ENCODE measurements at places on chromosomes 13 and 19.
A peak's percentile ranks its signal among the peaks of the same experiment; 100 is the strongest.

DNA sequence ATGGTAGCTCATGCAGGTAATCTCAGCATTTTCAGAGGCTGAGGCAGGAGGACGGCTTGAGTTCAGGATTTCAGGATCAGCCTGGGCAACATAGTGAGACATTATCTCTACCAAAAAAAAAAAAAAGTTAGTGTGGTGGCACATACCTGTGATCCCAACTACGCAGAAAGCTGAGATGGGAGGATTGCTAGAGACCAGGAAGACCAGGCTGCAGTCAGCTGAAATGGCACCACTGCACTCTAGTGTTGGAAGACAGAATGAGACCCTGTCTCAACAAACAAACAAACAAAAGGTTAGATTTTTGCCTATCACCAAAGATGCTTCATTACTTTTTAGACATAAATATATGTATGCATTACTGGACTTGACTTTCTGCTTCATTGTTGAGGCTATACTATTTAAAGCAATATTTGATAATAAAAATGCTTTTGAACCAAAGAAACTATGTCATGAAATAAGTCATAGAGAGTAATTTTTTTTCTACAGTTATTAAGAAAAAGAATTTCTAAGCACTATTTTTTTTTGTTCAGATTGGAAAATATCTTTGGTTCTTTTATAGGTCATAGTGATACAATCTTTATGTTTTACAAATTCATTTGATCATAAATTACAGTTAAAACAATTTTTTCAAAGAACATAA, 1180.1 kb upstream of the ATXN8OS start:
- DNase-seq: peak; percentile 44

- no peak for DNase-seq
Observed at GRCh38 chr13:98651744-98652143, 74.8 kb upstream of the STK24 start.

DNA sequence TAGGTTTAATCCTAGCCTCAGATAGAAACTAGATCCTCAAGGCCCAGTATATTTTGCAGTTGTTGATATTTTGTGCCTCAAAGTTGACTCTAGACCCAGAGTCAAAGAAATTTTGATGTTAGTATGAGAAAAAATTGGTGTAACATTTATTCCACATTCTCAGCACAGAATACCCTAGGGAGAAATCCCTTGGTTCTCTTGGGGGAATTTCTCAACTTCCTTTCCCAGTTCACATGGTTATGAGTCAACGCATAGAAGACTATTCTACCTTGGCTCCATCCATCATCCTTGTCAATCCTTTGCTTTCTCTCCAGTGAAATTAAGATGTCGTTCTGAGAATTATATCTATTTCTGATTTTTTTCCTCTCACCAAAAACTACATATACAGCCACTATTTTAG, 145.3 kb downstream of the POSTN start:
- no peak for DNase-seq

DNA sequence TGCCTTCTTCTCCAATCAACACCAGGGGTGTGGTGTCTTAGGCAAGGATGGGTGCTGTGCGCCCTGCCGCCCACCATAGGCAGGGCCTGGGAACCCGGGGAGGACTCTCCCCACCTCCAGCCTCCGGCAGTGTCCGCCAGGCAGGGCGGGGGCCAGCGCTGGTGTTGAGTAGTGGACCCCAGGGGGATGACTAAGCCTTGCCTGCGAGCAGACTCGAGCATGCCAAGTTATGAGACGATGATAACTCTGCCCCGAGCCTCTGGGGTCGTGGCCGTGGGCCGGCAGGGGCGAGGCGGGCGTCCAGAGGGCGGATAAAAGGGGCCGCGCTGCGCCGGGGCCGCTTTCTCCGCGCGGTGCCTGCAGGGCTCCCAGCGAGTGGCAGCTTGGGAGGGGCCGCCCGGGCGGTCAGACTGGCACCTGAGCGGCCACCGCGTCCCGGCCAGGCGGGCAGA, at the start of gene MEDAG:
MEDAG (plus strand) TSS at position 340 of the 452 bp plus-strand sequence. CDS start 245 bp downstream, outside the sequence.
- DNase-seq: peak; percentile 78

DNA sequence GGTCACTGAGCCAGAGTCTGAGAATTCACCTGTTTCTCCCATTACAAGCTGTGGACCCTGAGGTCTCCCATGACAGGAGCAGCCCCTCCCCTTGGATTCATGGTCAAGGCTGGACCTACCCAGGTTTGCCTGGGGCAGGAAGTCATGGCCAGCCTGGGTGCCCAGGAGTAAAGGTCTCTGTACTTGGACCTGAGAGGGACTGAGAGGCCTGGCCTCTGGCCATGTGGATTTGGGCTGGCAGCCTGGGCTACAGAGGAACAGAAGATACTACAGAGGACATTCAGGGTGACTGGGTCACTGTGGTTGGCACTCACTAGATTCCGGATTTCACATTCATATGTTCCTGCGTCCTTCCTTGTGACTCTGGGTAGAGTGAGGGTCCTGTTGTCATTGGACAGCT, 31.5 kb upstream of the CEACAM8 start:
- no peak for DNase-seq

DNA sequence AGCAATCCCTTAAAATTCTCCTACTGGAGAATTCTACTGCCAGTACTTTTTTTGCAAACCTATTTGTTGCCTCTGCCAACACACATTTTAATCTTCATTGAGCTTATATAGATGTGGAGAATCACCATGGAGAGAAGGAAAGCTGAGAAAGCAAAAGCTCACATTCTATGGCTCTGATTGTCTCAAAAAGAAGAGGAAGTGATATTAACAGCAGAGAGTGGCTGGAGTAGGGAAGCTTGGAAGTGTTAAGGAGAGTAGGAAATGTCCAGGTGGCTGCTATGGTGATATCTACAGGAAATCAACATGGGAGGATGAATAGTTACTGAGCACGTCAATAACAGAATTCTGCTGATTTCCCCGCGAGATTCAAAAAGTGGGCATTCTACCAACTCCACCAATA, 78.8 kb upstream of the TDRD3 start:
- no peak for DNase-seq

- peak; percentile 35 for DNase-seq
Observed at GRCh38 chr13:72166102-72166650, 299.2 kb upstream of the DACH1 start.

GRCh38 chr19:40422748-40423566, 2.8 kb downstream of the SERTAD1 start:
- DNase-seq: no peak

DNA sequence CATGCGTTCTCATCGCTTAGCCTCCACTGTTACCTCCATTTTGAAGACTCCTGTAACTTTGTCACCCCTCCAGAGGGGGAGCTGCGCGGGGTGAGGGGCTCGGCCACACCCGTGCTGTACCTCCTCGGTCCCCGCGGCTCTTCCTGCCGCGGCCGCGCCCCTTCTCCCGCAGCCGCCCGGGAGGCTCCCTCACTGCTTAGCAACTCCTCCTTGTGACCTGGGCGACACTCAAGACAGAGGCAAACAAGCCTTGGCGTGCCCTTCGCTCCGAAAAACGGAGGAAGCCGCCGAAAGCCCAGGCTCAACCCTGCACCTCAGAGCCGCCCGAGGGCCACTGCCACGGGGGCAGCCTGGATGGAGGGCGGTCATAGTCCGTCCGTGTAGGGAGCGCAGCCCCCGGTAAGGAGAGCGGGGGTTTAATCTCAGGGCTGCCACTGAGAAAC, 494.3 kb downstream of the FOXO1 start:
- DNase-seq: no peak

- no peak for DNase-seq
Observed at GRCh38 chr13:85469320-85469719, 329.9 kb downstream of the SLITRK6 start.

DNA sequence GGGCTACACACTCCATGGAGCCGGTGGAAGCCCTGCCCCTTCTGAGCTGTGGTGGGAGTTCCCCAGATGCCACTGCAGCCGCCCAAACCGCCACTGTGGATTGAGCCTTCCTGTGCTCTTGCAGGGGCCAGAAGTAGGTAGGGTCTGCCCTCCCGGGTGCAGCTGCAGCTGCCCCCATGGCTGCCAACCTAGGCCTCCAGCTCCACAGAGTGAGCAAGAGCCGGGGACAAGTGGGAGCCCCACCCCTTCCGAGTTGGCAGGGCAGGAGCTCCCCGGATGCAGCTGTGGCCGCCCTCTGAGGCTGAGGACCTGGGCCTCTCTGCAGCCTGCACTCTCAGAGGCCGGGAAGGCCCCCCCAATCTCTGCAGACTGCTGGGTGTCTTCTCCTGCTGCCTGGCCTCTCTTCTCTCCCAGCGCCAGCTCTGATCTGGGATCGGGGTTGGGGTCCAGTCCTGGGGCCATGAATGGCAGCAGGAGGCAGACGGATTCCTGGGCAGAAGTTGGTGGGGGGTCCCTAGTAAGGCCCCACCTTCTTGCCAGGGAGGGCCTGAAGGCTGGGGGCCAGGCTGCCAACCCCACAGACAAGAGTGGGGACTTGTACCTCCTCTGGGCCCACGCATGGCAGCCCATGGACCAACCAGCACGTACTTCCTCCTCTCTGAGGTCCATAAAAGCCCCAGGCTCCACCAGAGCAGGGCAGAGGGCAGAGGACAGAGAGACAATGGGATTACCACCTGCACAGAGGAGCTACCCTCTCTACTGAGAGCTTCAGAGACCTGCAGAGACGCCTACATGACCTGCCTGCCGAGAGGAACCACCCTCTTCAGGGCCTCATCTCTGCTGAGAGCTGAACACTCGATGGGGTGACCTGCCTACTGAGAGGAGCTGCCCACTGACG, 28.9 kb downstream of the AP2S1 start:
- no peak for DNase-seq

DNA sequence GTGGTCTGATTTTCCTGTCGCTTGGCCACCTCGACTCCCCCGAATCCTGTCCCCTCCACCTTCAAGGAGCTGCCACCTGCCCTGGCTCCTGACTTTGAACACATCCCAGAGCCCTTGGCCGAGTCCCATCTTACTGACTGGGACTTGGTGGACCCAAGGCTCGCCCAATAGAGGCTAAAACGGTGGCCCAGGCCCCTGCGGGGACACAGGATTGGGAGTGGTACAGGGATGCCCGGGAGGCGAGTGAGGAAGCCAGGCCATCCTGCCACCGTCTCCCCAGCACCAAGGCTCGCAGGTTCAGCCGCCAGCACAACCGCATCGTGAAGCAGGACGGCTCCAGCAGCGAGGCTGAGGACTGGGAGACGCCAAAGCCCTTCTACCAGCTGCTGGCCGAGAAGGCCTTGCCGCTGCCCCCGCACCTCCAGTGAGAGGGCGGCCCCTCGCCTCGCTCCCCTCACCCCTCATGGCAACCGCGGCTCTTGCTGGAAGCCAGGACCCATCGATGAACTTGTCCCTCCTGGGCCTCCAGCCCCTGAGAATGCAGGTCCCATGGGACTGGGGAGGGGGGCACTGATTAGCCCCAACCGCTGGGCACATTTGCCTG, 5.3 kb downstream of the SIX5 start:
- no peak for DNase-seq

DNA sequence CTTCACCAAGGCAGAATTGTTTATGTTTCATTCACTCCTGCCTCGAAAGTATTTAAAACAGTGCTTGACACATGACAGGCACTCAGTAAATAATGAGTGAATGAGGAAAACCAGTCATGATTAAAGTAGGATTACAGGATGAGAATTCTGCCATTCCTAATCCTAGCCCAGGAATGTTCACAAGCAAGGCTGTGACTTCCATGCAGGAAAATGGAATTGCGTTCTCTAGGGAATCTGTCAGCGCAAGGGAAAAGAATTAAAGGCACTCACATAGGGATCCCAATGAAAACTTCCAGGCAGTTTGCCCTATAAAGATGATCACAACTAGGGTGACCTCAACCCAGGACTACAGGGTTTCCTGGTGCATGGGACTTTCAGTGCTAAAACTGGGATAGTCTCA, 143.4 kb downstream of the CYSLTR2 start:
- DNase-seq: no peak

GRCh38 chr13:28529836-28530235, 34.9 kb upstream of the FLT1 start:
- DNase-seq: no peak

DNA sequence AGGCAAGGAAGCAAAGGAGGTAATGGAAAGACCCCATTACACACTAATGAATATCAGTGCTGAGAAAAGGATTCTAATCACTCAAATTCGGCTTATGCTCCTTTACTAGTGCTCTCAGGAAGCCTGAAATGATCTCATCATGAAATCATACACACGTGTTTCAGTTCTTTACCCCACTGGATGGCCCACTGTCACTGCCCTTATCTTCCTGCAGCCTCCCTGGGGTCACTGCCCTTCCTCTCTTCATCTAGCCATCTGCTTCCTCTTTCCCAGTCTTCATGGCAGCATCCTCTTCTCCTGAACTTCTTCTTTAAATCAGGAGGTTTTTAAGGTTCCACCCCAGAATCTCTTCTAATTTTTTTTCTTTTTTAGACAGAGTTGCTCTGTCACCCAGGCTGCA, 27.9 kb upstream of the EEF1AKMT1 start:
- DNase-seq: no peak

GRCh38 chr19:756236-756635, 5.3 kb downstream of the MISP start:
- peak; percentile 42 for DNase-seq

DNA sequence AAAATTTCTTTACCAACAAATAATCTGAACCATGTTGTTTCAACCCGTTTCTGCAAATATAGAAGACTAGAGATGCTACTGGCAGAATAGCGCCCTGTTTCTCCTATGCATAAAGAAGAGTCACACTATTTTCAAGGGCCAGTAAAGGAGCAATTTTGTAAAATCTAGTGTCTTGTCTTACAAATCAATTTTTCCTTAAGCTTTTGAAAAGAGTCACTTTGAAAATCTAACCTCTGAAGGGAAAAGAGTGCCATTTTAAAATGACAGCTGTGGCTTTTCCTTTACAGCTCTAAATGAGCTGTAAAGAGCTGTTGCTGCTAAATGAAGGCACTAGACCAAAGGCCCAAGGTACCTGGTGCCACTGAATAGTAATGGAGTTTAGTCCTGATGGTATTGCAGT, 16.9 kb upstream of the GTF2F2 start:
- DNase-seq: no peak

DNA sequence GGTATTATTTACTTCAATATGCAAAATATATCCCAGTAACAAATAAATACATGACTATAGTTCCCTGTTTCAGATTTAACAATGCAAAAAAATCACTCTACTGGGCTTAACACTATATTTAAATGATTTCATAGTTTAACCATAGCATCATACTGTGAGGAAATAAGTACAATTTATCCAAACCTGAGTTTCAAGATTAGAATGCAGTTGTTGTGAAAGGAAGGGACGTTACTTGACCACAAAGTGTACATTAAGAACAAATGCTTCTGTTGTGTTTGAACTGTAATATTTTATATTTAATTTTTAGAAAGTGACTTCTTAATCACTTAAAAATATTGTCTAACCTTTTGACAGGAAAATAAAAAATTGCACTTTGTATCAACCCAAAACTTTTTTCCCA, 1747.9 kb upstream of the SPRY2 start:
- no peak for DNase-seq
